ENCODE measurements at places on chromosomes 11 and 22.

DNA sequence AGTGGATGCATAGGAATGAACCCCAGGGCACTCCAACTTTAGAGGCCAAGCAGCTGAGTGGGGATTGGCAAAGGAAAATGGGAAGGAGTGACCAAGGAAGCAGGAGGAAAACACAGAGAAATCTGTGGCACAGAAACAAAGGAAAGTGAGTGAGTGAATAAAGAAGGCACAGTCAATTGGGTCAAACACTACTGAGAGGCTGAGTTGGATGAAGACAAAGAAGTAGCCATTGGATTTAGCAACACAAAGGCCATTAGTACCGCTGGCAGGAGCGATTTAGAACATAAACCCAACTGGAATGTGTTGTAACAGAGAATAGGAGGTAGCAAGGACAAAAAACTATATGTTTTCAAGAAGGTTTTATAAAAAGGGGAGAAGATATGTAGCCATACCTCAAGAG lies 6.6 kb upstream of the NXPE1 start:
- no peak for DNase-seq

- no peak for DNase-seq
Measured at GRCh38 chr22:22929381-22930221, 42.0 kb downstream of the IGLL5 start.

- no peak for DNase-seq
Measured at GRCh38 chr22:46446799-46447198, 90.6 kb downstream of the CELSR1 start.

- no peak for DNase-seq
Measured at GRCh38 chr22:30674482-30674881, 6.8 kb upstream of the DUSP18 start.

GRCh38 chr11:3840870-3841425 lies at the start of gene RHOG:
RHOG (minus strand) TSS chr11:3840959; CDS start chr11:3828138, 12,821 bp downstream.
- peak; percentile 78 for DNase-seq

GRCh38 chr11:43532041-43532440 lies 148.5 kb upstream of the HSD17B12 start:
- DNase-seq, result no peak

Measured in caudate nucleus (tissue), 63 donors.